Hematopoietic multipotent progenitor cell treated with erythropoietin and hydrocortisone succinate and interleukin-3 and kit ligand, for 17 days (in vitro differentiated cells): ENCODE measurements at places on chromosomes 5 and 9.

DNA sequence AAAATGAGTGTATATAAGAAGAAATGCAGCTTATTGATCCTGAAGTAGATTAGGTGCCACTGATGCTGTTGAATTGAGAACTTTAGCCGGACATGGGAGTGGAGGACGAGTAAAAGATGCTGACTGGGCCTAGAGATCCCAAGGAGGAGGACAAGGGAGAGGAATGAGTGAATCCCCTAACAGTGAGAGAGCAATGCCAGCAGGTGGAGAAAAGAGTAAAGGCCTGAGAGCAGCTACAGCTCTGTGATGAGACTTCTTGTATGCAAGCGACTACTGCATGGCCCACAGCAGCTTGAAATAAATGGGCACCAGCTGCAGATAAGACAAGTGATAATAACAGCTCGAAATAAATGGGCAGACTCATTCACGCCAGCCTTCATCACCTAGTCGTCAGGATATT lies 44.5 kb upstream of the JMY start:
- DNase-seq: no peak

GRCh38 chr5:147177125-147177840 lies 57.5 kb upstream of the STK32A start:
- no peak for DNase-seq

GRCh38 chr9:104843644-104844240 lies 79.8 kb downstream of the NIPSNAP3B start:
- DNase-seq: no peak

- no peak for DNase-seq
Measured at GRCh38 chr9:129868023-129868871, 33.0 kb downstream of the USP20 start.

GRCh38 chr9:16062542-16063240 lies 509.8 kb downstream of the CCDC171 start:
- DNase-seq: no peak

GRCh38 chr9:88193766-88194165 lies 55.5 kb upstream of the SPATA31C2 start:
- no peak for DNase-seq

- no peak for DNase-seq
Measured at GRCh38 chr5:138529812-138530211, 13.2 kb downstream of the ETF1 start.

GRCh38 chr9:97906236-97906831 lies 16.0 kb downstream of the TRMO start:
- no peak for DNase-seq

GRCh38 chr9:76873821-76874220 lies 32.1 kb downstream of the PRUNE2 start:
- no peak for DNase-seq

DNA sequence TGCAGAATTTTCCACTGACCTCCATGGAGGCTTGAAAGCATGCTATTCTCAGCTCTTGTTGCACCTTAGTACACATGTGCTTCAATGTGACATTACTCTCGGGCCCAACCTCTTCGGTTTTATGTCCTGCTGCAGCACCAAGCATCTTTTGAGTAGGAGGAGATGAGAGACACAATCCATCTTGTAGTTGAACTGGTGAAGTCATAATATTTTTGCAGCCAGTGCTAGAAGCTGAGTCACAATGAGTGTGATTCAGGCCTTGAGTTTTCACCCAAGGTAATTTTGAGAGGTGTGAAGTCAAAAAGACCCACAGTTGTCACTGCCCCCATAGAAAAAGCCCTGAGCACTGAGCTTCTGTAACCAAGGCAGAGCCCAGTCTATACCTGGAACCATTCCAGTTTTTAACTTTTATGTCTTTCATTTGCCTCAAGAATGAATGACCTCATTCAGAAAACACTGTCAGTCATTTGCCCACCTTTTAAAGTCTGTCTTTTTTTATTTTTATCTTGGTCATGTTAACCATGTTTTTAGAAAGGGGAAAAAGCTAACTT lies 117.7 kb downstream of the ZNF462 start:
- no peak for DNase-seq
